ENCODE measurements at places on chromosomes 5 and 9.

DNA sequence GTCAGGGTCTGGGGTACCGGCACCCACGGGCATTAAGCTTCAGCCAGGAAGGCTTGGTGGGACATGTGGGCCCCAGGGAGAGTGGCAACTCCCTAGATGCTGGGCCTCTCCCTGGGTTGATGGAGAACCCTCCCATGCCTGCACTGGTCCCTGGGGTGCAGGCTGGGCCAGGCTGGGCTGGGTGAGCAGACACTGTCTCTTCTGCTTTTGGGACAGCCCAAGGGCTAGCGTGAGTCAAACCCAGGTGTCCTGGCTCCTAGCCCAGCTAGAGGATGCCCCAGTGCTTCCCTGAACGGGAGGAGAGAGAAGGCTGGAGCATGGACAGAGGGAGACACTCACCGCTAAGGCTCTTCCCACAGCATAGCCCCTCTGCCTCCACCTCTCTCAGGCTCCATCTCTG is 5.7 kb upstream of the AQP7 start:
- DNase-seq: no peak

DNA sequence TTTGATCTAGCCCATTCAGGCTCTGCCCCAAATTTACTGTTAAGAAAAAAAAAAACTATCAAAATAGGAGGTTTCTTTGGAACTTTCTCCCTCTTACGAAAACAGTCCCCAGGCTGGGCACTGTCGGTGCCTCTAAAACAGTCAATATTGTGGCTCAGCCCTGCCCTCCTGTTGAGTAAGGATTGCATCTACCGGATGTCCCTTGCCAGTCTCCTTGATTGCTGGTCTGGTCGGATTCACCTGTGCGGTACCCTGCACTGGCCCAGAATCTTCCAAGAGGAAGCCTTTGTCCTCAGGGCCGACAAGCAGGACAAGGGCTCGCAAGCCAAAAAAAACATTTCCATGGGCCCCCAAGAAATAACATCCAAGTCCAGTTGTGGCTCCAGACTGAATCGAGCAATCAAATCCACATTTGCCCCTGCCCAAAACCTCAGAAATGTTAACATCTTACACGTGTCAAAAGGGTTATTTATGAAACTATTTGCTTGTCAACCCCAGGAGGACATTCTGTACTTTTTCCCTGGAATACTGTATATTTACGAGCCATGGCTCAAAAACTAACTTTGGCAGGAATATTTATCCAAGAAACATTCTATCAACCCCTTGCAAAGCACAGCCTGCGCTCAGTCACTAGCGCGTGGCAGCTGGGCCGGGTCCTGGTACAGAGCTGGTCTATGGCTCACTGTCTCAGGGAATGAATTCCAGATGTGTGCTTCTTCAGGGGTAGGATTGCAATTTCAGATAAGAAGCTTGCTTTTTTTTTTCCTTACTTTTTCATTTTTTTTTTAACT is 129.2 kb upstream of the ADRA1B start:
- DNase-seq: no peak

- no peak for DNase-seq
Measured at GRCh38 chr5:39584927-39585326, 160.1 kb upstream of the DAB2 start.

GRCh38 chr9:120442308-120442995 is 137.5 kb downstream of the CDK5RAP2 start:
- DNase-seq: no peak

- DNase-seq: no peak
Measured at GRCh38 chr5:6729386-6730310, 16.4 kb downstream of the TENT4A start.

- DNase-seq: no peak
Measured at GRCh38 chr5:157543825-157544622, 31.6 kb downstream of the ADAM19 start.

GRCh38 chr5:172816925-172817562 is 17.0 kb upstream of the ERGIC1 start:
- DNase-seq: no peak

GRCh38 chr9:113536483-113537228 is 73.1 kb downstream of the RGS3 start:
- no peak for DNase-seq

GRCh38 chr9:105281272-105281671 is 36.8 kb downstream of the SLC44A1 start:
- DNase-seq: no peak

DNA sequence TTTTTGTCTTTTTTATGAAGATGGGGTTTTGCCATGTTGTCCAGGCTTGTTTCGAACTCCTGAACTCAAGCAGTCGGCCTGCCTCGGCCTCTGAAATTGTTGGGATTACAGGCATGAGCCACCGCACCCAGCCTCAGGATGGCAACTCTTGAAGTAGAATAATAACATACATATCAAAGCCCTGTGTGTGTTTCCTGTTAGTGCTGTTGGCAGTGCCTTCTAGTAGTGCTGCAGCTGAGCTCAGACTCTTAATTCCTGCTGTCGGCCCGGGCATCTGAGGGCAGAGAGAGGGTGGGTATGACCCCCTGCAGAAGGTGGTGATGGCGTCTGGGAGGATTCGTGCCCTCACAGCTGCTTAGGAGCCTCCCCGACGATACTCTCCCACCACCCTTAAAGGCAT is 227.2 kb downstream of the PDZD2 start:
- no peak for DNase-seq

GRCh38 chr9:136339173-136339957 is 12.0 kb downstream of the GPSM1 start:
- DNase-seq: no peak

DNA sequence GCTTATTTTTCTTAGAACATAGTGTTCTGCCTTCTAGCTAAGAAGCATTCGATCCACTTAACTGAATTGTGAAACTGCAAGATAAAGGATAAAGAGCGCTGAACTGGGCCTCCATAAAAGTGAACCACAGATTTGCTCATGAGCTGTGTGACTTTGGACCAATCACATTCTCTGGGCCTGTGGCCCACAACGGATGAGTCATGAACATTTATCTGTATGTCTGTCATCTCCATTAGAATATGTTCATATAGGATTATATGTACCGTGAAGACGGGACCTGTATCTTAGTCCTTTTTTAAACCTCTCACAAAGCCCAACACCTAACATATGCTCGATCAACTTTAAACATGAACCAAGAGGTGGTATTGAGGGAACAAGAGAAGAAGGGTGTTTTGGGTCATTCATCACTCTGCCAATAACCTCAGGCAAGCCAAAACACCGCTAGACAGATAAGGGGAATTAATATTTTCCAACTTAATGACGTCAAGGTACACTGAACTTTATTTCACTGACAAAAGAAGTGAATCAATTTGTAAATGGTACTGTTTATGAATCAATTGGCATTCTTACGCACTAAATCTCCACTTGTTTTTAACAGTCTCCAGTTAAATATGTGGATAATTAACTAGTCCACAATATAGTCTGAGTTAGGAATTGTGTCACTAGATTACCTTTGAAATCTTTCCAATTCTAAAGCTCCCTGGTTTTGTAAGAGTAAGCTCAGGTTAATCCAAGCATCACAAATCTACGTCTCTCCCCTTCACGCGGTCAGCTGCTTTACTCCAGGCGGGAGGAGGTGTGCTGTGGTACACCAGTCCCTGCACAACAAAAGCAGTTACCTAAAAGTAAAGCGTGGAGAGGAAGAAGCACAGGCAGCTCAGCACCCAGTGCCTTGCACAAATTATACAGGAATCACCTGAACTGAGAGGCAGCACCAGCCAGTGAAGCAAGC is 1.6 kb downstream of the TMEM245 start:
- peak; percentile 21 for DNase-seq

GRCh38 chr5:4295663-4296339 is 700.2 kb downstream of the IRX1 start:
- no peak for DNase-seq

GRCh38 chr5:151569132-151570046 is 21.7 kb downstream of the FAT2 start:
- no peak for DNase-seq

GRCh38 chr5:158521995-158522394 is 577.7 kb downstream of the EBF1 start:
- no peak for DNase-seq

DNA sequence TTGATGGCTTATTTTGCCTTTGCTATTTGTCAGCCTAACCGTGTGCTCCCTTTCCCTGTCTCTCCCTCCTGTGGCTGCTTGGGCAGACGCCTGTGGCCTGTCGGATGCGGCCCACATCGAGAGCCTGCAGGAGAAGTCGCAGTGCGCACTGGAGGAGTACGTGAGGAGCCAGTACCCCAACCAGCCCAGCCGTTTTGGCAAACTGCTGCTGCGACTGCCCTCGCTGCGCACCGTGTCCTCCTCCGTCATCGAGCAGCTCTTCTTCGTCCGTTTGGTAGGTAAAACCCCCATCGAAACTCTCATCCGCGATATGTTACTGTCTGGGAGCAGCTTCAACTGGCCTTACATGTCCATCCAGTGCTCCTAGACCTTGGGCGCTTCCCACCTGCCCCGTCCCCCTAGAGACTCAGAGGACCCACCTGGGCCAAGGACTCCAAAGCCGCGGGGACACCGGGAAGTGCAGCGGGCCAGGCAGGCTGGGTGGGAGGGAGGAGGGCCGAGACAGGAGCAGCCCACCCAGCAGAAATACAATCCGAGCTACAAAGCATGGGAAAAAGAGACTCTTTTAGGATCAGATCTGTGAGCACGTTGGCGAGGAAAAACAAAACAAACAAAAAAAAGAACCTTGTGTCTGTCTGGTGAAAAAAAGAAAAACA is 10.6 kb downstream of the NR2F1 start:
- DNase-seq: no peak

DNA sequence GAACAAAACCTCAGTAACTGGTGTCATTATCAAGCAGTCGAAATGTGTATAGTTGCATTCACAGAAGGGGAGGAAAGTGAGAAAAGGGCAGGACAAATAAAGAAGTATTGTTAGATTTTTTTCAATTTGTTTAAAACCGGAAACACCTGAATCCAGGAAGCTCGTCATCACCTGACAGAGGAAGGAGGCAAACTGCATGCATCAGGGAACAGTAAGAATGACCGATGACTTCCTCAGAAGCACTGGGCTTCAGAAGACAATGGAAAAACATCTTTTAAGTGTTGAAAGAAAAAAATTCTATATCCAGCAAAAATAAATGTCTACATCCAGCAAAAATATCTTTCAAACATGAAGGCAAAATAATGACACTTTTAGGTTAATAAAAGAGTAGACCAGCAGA is 29.5 kb downstream of the PLEKHG4B start:
- no peak for DNase-seq

- DNase-seq: no peak
Measured at GRCh38 chr9:81321551-81321950, 367.8 kb downstream of the TLE1 start.

DNA sequence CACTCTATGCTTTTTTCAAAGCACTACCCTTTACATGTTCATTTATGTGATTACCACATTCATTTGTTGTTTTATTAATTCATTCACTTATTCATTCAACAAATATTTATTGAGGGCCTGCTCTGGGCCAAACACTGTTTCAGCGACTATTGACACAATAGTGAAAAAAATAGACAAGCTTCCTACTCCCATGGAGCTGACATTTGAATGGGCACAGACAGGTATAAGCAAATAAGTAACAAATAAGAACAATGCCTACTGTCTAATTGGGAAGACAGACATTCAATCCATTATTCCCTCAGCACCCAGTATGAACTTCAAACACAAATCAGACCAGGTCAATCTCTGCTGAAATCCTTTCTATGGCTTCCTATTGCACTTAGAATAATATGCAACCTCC is 156.9 kb upstream of the NR3C1 start:
- DNase-seq: no peak

GRCh38 chr5:135221187-135221473 is 177.9 kb downstream of the MACROH2A1 start:
- no peak for DNase-seq

DNA sequence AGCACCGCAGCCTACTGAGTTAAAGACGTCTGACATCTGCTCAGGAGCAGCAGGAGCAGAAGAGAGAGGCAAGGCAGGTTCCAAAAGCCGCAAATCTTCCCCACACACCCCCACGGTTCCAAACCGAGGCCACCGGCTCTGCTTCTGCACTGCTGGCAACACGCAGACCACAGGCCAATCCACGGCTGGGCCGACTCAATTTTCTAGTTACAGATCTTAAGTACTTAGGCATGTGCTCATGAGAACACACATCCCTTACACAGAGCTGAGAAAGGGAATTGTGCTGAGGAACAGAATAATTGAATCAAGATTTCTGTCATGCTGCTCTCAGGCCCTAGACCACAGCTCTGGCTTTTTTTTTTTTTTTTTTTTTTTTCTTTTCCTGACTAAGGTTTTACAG is 32.6 kb downstream of the PAX5 start:
- DNase-seq: no peak

- DNase-seq: no peak
Measured at GRCh38 chr5:126267438-126267837, 155.8 kb upstream of the GRAMD2B start.

- no peak for DNase-seq
Measured at GRCh38 chr9:105877721-105878120, 183.4 kb downstream of the TMEM38B start.

- no peak for DNase-seq
Measured at GRCh38 chr5:178069909-178070308, 43.4 kb upstream of the N4BP3 start.

DNA sequence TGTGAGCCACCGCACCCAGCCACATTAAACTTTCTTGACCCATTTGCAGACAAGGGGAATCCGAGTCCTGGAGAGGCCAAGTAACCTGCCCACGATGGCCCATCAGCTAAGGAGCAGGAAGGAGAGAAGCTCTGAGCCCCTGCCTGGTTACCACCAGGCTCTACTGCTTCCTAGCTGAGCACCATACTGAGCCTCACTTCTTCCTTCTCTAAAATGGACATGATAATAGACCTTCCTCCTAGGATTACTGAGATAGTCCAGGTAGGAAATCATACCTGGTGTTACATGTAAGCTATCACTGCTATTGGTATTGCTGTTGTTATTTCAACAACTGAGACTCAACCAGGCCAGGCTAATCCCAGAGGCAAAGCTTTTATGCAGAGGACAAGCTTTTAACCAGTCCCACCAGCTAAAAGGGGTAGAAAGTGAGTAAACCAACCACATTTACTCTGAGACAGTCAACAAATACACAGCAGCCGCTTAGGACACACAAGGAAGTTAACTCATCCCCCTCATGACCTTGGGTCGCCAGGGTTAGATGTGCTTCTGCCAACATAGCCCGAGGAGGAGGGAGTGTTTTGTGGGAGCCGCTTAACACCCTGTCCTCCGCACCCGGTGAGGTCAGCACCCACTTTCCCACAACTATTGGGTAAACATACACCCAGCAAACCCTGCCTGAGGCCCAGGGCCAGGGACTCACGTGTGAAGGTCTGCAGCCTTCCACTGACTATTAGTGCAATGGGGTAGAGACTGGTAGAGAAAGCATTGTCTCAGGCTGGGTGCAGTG is 20.6 kb upstream of the PTGES start:
- DNase-seq: no peak

GRCh38 chr9:112933696-112934095 is 43.0 kb upstream of the SLC46A2 start:
- DNase-seq: no peak

GRCh38 chr5:14868771-14869170 is 2.8 kb downstream of the ANKH start:
- no peak for DNase-seq

DNA sequence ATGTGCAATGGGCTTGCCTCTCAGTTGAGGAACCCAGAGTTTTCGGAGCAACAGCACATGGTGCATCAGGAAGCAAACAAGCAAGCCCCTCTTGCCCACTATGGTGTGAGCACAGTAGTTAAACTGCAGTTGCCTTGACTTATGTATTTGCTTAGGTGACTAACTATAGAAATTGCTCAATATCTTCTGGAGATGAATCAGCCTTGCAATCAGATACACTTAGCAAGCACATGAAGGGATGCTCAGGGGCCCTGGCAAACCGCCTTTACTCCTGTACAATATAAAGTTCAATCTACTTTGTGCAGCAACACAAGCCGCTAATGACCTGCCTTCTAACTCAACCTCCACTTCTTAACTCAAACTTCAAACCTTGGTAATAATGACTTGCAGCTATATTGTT is 581.7 kb upstream of the RIOK2 start:
- no peak for DNase-seq
